ENCODE measurements at places on chromosomes 2 and 18.

- no peak for DNase-seq
Observed at GRCh38 chr2:104982111-104982510, 55.8 kb upstream of the MRPS9 start.

DNA sequence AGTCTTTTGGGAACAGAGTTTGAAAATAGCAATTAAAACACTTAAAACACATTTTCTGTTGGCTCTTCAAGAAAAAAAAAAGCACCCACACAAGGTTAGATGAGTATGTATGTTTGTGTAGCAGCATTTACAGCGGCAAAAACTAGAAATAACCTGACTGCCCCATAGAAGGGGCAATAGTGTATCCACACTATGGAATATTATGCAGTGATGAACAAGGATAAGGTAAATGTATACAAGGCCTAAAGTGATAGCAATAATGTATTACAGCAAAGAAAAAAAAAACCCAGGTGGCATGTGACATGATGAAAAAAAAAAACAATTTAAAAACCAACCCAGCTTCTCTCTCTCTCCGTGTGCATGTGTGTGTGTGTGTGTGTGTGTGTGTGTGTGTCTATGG is 34.8 kb downstream of the POLR1A start:
- DNase-seq = no peak

GRCh38 chr2:35114765-35115164 is 1240.8 kb upstream of the CRIM1 start:
- DNase-seq = no peak

GRCh38 chr2:119864318-119864717 is 104.6 kb downstream of the PTPN4 start:
- DNase-seq = no peak

DNA sequence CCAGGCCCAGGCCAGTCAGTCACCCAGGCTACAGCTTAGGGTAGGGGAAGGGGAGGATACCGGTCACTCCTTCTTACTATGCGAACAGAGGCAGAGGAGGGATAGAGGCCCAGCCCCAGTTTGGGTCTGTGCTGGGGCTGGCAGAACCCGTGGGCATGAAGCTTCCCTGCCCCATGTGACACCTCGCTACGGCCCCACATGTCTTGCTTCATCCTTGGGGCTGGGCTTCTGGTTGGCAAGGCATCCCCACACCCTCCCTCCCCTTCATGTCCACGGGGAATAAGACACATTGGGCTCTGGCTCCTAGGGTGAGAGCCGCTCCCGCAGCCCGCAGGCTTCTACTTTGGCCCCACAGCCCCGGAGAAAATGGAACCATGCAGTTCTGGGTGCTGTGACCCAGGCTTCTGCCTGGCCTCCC is 32.4 kb downstream of the HS1BP3 start:
- DNase-seq = no peak

GRCh38 chr2:33209976-33210375 is 263.2 kb downstream of the LTBP1 start:
- DNase-seq = no peak

- DNase-seq = no peak
Observed at GRCh38 chr2:77521548-77521891, 656 bp downstream of the LRRTM4 start.

DNA sequence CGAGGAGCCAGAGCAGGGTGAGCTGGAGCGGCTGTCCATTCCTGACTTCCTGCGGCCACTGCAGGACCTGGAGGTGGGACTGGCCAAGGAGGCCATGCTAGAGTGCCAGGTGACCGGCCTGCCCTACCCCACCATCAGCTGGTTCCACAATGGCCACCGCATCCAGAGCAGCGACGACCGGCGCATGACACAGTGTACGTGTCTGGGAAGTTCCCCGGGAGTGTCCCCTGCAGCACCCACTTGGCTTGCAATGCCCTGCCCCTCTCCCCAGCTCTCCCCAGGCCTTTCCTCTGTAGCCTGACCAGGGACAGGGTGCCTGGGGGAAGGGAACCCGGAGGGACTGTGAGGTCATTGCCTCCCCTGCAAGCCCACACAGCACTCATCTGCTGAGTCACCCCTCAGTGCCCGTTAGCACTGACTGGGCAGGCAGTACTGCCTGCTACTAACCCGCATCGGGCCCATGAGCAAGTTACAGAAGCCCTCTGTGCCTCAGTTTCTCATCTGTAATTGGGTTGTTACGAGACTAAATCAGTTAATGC is 29.4 kb upstream of the GMPPA start:
- no peak for DNase-seq

- DNase-seq = no peak
Observed at GRCh38 chr2:66426244-66427111, 8.4 kb upstream of the MEIS1 start.

- no peak for DNase-seq
Observed at GRCh38 chr18:3692691-3693090, 242.7 kb downstream of the TGIF1 start.

- DNase-seq = no peak
Observed at GRCh38 chr2:215451012-215451756, 15.3 kb upstream of the FN1 start.

GRCh38 chr2:236875906-236876505 is 209.7 kb upstream of the COPS8 start:
- DNase-seq = no peak

GRCh38 chr2:54560146-54560881 is 104.2 kb downstream of the SPTBN1 start:
- no peak for DNase-seq

- DNase-seq = no peak
Observed at GRCh38 chr2:62587592-62587991, 81.6 kb upstream of the TMEM17 start.

DNA sequence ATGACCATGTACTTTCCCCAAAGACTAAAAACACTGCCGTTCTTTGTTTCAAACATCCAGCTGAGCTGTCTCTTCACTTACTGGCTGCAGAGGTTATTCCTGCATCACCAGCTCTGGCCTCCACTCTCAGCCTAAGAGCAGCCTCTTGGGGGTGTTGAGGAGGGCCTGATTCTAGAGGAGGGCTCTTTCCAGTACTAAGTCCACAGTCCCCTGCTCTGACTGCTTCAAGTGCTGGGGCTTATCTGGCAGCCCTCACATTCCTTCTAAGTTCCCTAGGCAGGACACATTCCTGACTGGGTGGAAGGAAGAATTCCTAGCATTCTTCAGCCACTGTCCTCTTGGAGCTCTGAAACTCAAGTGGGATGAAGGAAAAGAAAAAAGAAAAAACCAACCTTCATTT is 32.9 kb upstream of the EHBP1 start:
- no peak for DNase-seq

DNA sequence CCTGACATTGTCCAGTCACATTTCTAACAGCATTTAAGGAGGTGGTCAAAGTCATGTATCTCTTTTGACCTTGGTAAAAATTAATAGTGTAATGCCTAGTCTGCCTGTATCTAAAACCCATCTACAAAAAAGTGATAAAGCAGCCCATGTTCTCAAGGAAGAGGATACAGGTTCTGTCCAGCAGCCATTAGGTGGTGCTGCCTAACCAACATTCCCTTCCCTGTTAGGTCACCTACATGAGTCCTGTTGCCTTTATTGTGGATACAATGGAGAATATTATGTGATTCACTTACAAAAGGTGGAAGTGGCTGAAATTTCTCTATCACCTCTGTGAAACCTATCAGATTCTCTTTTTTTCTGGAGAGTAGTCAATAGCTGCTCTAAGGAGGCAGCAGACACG is 52.5 kb downstream of the AQP4 start:
- DNase-seq = no peak

Data from activated T-cell treated with anti-CD3 and anti-CD28 coated beads, Interleukin-2, amount 50 U/mL, for 4 hours (primary cell).